ENCODE measurements at places on chromosomes 5 and 9.

DNA sequence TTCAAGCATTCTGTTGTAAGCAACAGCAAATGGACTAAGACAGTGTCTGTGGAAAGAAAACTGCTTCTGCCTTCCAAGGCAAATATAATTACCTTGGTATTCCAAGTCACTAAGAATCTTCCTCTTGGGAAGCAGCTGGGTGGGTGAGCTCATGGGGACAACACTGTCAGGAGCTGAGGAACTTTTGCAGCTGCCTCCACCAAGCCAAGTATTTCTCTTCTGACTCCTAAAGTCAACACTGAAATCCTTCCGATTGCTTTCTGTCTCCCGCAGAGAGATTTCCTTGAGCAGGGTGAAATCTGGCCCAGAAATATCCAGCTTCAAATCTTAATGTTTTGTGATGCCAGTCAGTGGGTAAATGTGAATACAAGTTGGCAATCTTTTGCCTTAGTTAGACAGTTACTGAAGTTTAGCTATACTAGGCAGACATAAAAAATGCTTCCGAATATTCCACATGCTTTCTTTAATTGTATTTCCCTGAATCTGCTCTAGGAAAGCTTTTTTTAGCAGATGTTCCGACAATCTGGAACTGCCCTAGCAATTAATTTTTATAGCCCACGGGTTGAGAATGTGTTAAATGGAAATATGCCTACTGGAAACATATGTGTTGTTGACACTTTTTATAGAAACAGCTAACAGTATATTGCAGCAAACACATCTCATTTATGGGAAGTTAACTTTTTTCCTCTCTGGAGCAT, 369.9 kb upstream of the DAB2 start:
- DNase-seq = no peak

- DNase-seq = no peak
These were observed 22.6 kb upstream of the NMUR2 start for GRCh38 chr5:152427721-152428120.

DNA sequence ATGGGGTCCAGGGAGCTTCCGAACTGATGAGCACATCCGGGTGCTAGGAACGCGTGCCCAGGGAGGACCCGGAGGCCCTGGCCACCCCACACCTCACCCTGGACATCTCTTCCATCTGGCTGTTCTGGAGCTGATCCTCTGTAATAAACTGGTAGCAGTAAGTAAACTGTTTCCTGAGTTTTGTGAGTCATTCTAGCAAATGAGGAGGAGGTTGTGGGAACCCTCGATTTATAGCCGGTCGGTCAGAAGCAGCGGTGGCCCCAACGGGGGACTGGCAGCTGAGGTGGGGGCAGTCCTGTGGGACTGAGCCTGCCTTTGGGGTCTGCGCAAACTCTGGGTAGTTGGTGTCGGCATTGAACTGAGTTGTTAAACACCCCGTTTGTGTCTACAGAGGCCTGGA, 15.4 kb upstream of the UBAC1 start:
- no peak for DNase-seq

GRCh38 chr5:174518512-174518911, 205.9 kb upstream of the MSX2 start:
- DNase-seq = no peak

- DNase-seq = no peak
These were observed 8.0 kb downstream of the GRIA1 start for GRCh38 chr5:153498516-153498915.

DNA sequence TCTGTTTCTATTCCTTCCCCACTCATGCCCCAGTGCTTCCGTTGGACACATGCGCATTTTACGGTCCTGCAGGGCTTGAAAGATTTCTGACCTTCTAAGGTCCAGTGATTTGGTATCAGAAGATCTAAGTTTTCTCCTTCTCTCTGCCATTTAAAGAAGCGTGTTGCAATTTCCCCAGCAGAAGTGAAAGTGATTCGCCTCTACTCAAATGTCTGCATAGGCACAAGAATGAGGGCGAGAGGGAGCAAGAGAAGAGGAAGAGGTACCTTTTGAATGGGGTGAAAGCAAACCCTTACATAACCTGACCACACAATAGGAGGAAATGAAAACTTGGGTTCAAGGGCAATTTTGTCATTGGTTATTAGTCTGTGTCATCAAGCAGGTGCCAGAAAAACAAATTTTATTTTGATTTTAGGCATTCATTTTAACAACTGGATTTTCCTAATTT, 31.7 kb upstream of the NR3C1 start:
- no peak for DNase-seq

GRCh38 chr5:98041661-98042060, 731.8 kb upstream of the RGMB start:
- DNase-seq = no peak

DNA sequence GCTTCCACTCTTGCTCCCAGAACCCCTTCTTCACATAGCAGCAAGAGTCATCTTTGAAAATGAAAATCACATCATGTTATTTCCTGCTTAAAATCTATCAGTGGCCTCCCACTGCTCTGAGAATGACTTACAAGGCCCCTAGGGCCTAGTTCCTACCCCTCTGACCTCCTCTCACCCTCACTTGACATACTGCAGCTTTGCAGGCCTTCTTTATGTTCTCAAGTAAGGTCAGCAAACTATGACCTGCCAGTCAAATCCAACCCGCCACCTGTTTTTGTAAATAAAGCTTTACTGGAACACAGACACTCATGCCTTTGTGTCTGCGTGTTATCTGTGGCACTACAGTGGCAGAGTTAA, 185.7 kb downstream of the NR3C1 start:
- no peak for DNase-seq

GRCh38 chr9:69035438-69036308, at the start of gene FXN:
Gene FXN, plus strand, starts transcription at chr9:69035752. Its CDS starts 31 bp downstream, at chr9:69035783.
- peak; percentile 77 for DNase-seq

DNA sequence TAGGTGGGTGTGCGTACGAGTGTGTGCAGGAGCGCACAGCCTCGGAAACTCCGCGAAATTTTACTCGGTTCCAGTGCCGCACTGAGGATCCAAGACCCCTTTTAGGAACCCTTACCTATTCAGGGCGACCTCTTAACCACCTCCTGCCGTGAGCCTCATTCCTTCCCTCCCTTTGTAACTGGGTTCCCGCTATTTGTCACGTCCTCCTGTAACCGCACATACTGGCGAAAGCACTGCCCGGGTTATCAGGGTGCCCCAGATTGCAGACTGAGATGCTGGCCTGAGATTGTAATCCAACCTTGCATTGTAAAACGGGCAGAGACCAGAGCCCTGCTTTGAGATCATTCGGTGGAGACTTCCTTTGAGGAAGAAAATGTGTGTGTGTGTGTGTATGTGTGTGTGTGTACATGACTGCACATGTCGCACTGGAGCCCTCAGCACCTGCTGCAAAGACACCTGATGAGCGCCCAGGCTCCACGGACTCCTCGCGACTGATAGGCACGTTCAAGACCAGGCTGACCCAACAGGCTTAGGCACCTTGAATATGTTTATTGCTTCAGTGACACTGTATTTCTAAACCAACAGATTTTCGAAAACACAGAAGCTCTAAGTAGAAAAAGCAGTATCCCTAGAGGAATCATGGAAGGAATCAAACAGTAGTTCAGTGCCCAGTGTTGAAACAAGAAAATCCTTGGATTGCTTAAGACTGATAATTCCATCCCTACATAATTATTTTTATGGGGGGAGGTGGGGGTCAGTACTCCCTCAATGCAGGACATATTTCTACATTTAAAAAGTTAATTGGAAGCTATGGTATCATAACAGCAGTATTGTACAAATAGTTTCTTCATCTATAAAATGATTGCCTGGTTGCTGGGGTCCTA, 86.5 kb upstream of the TNFAIP8 start:
- DNase-seq = no peak

- DNase-seq = no peak
These were observed 90.6 kb downstream of the VCAN start for GRCh38 chr5:83562071-83562606.

GRCh38 chr5:29263915-29264351, 1929.6 kb upstream of the CDH6 start:
- DNase-seq = no peak

- no peak for DNase-seq
These were observed 50.3 kb upstream of the PSD2 start for GRCh38 chr5:139745132-139745799.
